ENCODE measurements at places on chromosomes 7 and 10.

DNA sequence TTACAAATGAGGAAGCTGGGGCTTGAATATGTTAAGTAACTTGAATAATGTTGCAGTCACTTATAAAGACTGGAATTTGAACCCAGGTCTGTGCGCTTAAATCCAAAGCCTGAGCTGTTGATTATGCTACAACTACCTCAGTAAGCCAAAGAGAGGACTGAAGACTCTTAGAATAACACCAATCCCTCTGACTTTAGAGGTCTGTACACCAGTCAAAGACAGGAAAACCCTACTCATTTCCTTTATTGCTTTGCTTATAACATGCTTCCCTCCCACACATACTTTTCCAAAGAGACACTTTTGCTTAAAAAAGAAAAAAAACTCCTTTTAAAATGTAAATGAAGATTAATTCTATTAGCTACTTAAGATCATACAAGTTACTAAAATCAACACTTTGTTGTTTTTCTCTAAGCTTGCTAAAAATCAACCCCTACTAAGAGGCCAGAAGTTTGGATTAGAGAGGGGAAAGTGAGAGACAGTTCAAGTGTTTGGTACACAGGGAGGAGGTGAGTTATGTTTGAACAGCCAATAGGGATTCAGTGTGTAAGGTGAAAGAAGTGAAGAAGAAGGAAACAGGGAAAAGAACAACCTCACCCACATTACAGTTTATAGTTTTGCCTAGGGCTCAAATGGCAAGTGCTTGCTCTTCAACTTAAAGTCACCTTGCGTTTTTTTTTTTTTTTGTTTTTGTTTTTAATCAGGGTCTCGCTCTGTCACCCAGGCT is 74.8 kb downstream of the MDH2 start:
- no peak for DNase-seq

DNA sequence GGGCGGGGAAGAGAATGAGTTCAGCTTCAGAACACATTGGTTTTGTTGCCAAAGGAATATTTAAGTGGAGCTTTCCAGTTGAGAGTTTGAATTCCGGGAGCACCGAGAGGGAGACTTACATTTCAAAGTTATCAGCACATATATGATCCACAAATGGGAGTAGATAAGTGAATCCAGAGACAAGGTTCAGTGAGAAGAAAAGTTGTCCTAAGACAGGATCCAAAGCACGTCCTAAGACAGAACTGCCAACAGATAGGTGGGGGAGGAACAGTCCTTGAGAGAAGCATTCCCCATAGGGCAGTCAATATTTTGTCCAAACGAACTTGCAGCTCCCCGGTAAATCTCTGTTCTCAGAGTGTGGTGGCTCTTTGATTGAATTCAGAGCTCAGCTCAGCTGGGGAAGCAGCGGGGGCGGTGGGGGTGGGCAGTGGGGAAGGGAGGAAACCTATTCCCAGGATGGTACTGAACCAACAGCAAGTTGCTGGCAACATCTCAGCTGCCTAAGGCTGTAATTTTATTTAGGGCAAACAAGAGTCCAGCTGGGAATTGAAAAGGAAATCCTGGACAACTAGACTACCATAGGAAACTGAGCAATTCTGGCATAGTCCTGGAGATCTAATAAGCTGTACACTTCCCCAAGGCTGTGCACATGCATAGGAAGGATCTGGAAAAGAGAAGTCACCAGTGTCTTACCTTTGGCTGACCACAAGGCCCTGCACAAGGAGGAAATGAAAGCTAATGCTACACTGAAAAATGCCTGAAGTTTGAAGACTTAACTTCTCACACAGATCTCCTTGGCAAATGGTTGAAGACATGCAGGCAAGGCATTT is 94.2 kb upstream of the CXCL12 start:
- DNase-seq = no peak

- no peak for DNase-seq
Observed at GRCh38 chr7:105677817-105678573, 96.7 kb upstream of the EFCAB10 start.

GRCh38 chr10:5147255-5147980 is 37.5 kb downstream of the AKR1C8 start:
- no peak for DNase-seq

DNA sequence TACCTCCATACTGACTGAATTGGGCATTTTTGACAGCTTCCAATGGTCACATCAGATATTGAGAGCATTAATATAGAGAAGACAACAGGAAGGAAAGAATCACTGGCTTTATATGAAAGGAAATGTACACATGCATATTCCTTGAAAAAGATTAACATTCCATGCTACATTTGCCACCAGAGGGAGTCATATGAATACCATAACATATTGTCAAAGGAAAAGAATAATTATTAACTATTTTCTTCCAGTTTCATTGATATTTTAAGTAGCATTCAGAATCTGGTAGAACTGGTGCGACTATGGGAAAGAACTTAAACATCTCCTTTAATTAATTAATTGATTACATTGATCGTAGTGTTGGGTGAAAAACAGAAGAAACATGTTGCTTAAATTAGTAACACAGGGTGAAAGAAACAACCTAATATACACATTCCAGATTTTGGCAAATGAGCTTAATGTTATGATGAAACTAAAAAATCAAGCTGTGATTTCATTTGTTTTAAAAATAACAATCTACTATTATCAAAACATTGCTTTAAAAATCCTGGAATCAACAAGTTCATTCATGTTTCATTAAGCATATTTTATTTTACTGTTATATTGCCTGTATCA is 71.5 kb downstream of the GPR85 start:
- DNase-seq = no peak

GRCh38 chr10:1553951-1554350 is 183.4 kb downstream of the ADARB2 start:
- DNase-seq = no peak

GRCh38 chr10:98815039-98815885 is 368.5 kb upstream of the HPS1 start:
- no peak for DNase-seq

DNA sequence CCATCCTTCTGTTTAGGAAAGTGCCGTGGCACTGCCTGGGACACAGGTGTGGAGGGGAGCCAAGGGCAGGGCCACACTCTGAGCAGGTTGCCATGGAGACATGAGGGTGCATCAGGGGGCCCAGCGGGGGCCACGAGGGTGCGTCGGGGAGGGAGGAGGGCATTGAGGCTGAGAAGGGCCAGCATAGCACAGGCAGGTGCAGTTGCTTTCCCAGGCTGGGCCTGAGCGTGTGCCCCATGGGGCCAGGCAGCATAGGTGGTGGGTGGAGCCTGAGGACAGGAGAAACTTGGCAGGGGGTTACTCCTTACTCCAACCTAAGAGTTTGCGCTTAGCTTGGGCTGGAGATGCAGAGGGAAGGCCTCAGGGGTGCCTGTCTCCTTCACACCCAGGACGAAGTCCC is 15.2 kb downstream of the YKT6 start:
- no peak for DNase-seq

- no peak for DNase-seq
Observed at GRCh38 chr7:11985971-11986370, 154.0 kb upstream of the THSD7A start.

DNA sequence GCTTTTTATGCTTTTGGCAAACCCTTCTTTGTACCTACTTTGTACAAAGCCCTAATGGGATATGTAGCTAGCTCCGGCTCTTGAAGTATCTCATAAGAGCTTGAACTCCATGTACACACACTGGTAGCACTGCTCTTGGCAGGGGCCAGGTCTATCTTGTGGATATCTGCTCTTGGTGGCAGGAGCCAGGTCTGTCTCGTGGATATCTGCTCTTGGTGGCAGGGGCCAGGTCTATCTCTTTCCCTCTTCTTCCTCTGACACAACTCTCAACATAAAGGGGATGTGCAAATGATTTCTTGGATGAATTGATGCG is 91.9 kb downstream of the WNT2 start:
- no peak for DNase-seq

GRCh38 chr10:13989616-13990015 is 341.1 kb downstream of the FRMD4A start:
- no peak for DNase-seq

DNA sequence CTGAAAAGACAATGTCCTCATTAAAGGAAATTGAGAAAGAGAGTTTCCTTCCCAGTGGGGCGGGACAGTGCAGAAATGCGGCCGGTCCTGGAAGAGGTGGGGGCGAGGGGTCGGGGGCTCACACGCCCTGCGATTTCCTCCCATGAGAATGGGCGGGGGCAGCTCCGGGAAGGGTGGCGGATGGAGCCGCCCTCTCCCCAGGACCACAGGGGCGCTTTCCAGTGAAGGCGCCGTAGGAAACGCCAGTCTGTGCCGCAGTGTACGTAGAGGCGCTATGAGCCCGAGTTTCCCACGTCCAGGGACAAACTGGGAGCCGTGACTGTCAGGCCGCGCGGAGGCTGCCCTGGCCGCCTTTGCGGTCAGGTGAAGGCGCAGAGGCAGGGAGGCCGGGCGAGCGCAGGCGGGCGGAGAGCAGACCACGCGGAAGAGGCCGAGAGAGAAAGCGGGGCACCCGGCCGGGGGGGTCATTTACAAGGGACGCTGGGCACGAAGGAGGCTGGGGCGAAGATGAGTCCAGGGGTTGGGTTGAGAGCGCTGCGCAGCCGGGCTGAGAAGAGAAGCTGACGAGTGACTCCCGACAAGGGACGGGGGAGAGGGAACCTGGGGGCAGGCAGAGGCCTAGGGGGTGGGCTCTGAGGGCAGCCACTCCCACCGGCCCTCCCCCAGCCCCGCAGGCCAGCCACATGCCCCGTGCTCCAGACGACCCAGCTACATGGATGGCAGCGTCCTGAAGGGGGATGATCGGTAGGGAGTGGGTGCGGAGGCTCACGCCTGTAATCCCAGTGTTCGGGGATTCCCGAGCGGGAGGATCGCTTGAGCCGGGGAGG is 45.0 kb downstream of the ALOX5 start:
- peak; percentile 3 for DNase-seq

All from fibroblast of skin of left biceps (primary cell).